ENCODE measurements at places on chromosomes 5 and 9.

- no peak for DNase-seq
Observed at GRCh38 chr9:79719989-79720388, 148.2 kb downstream of the TLE4 start.

DNA sequence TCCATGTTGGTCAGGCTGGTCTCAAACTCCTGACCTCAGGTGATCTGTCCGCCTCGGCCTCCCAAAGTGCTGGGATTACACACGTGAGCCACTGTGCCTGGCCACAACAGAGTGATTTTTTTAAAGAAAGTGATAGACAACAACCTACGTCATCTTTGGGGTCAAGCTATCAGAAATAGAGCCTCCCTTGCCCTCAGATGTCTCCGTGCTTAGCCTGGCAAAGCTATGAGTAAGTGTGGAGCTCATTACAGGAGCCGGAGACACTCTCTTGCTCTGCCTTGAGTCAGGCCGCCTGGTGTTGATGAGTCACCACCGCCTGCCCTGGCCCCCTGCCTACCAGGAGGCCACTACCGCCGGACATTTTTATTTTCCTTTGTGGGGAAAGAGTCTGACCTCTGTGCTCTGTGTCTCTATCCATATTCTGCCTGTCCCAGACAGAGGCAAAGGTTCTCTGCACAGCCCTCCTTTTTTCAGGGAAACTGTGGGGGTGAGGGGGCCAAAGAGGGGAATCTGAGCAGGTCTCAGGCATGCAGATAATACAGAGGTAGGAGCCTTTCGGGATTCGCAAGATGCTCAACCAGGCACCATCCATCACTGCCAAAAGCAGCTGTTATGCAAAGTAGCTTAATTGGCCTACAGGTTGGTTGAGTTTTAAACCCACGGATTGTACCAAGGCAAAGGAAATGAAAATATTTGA is 123.7 kb upstream of the CPEB4 start:
- peak; percentile 33 for DNase-seq

- no peak for DNase-seq
Observed at GRCh38 chr9:130237763-130238524, 27.6 kb upstream of the HMCN2 start.

GRCh38 chr9:110156902-110157301 is 51.1 kb downstream of the C9orf152 start:
- DNase-seq: peak; percentile 82

- no peak for DNase-seq
Observed at GRCh38 chr9:91012933-91013841, 211.6 kb downstream of the SYK start.

GRCh38 chr9:16485160-16485559 is 385.3 kb downstream of the BNC2 start:
- no peak for DNase-seq
